ENCODE measurements at places on chromosomes 4 and X. TPM values are rescaled to one million over a fixed set of nuclear protein-coding genes. Genes with fewer than 3 reads are reported as not detected.

STPG2 gene
- 0.42 TPM for total RNA-seq

CFAP47 gene
- total RNA-seq, result not detected

NUP62CL gene
- total RNA-seq, result not detected

MAGEC1 gene
- total RNA-seq, result not detected

TBC1D19 gene
- total RNA-seq, result 6.5 TPM

DNA sequence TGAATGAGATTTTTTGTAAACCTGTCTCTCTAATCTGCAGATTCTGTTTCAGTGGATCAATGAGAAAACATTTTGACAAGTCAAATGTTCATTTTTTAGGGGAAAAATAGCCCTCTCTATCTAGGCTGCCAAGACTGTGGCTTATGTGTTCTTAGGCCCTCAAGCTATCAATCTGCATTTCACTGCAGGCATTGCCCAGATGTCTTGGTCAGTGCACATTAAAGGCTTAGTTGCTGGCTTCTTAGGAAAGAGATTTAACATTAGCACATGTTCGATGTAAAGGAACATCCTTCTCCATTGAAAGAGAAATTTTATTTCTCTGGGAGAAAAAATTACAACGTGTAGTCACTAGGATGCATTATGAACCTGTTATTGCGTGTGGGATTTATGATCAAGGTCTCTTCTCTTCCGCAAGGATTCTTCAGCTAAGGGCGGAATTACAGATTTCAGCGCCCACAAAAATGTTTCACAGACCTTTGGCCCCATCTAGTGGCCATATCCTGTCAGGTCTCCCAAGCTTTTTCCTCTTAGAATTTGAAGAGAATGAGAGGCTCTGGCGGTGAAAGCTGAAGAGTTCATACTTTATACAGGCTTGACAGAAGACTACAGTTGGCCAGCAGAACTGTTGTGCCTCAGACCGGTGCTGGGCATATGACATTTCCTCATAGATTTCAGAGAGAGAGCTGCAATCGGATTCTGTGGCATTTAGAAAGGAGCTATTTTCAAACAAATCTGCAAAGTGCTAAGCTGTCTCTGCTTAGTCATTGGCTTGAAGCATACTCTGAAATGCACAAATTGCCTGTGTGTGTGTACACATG, 144.6 kb upstream of the NOCT start:
- no peaks in the 10 kb centered on the region for H3K36me3 ChIP-seq
- peaks cover 3% of the 10 kb centered on the region for H3K4me1 ChIP-seq
- DNase-seq, result peak; percentile 36
- no peak overlapping the region for H3K27ac ChIP-seq
- no peak overlapping the region for H3K4me3 ChIP-seq

DNA sequence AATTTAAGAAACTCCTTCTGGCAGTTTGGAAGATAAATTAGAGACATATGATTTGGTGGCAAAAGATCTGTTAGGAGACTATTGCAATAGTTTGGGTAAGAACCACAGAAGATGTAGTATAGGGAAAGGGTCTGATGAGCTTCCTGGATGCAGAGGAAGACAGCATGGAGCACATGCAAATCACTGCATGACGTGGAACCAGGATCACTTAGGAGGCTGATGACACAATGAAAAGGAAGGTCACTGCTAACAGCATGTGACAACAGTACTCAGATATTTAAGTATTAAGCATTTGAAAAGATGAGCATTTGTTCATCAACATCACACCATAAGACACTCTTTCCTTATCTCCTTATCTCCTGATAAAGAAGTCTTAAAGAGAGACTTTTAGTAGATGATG, 167.8 kb upstream of the LDB2 start:
- H3K27ac ChIP-seq, result no peak overlapping the region
- no peak for DNase-seq
- H3K27me3 ChIP-seq, result no peaks in the 10 kb centered on the region
- no peaks in the 10 kb centered on the region for H3K36me3 ChIP-seq
- no peak overlapping the region for H3K4me3 ChIP-seq

- H3K4me3 ChIP-seq, result no peak overlapping the region
- peaks cover 12% of the 10 kb centered on the region for H3K4me1 ChIP-seq
- no peaks in the 10 kb centered on the region for H3K27me3 ChIP-seq
- H3K36me3 ChIP-seq, result no peaks in the 10 kb centered on the region
- peak overlapping the region; percentile 27 for H3K27ac ChIP-seq
- DNase-seq, result no peak
These were observed 124.0 kb upstream of the NOCT start for GRCh38 chr4:138891631-138892031.

DNA sequence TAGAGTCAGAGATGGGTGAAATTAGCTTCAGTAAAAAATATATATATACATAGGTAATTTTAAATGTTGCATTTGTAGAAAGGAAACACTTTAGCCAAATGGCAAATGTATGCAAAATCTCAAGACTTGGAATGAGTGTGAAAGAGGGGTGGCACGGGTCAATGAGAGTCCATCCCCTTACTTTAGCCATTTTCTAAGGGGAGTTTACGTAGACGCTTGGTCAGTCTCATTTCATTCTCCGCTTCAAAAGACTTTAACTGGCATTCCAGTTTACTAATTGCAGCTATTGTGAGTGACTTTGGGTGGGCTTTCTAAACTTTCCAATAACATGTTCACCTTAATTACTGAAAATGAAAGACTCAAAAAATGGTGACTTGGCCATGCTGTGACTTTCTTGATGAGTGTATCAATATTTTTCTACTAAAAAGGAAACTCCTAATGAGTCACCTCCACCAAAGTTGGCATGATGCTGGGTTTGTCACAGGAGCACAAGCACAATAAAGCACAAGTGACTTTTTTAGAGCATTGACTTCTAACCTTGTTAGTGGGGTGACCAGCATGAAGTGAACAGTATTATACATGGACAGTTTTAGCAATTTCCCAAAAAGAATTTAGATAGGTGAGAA, 356.0 kb upstream of the RASGEF1B start:
- no peaks in the 10 kb centered on the region for H3K36me3 ChIP-seq
- no peak overlapping the region for H3K4me3 ChIP-seq
- H3K27ac ChIP-seq, result no peak overlapping the region
- no peak for DNase-seq
- H3K4me1 ChIP-seq, result no peaks in the 10 kb centered on the region
- H3K27me3 ChIP-seq, result no peaks in the 10 kb centered on the region

- H3K27me3 ChIP-seq, result no peaks in the 10 kb centered on the region
- no peaks in the 10 kb centered on the region for H3K36me3 ChIP-seq
- DNase-seq, result no peak
- H3K27ac ChIP-seq, result no peak overlapping the region
- H3K4me3 ChIP-seq, result no peak overlapping the region
- peaks cover 9% of the 10 kb centered on the region for H3K4me1 ChIP-seq
These were observed 5.9 kb downstream of the THAP9 start for GRCh38 chr4:82906469-82906868.

DNA sequence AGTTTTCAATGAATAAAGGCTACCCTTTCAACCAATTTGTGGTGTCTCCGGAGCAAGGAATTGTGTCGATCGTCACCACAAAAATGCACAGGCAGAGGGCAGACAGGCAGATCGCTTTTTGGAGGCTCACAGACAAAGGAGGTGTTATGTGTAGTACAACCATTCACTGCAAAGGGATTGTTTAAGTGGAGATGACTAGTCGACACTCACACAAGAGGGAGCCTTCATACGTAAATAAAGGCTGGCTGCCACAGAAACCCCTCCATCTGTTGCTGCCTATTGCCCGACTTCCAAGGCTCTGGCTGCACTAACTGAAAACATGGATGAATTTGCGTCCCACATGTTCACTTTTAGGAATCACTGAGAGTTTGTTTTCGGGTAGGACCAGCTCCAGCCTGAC, 281.1 kb downstream of the NKX6-1 start:
- H3K27me3 ChIP-seq, result no peaks in the 10 kb centered on the region
- H3K27ac ChIP-seq, result no peak overlapping the region
- H3K36me3 ChIP-seq, result no peaks in the 10 kb centered on the region
- no peak overlapping the region for H3K4me3 ChIP-seq
- DNase-seq, result no peak

DNA sequence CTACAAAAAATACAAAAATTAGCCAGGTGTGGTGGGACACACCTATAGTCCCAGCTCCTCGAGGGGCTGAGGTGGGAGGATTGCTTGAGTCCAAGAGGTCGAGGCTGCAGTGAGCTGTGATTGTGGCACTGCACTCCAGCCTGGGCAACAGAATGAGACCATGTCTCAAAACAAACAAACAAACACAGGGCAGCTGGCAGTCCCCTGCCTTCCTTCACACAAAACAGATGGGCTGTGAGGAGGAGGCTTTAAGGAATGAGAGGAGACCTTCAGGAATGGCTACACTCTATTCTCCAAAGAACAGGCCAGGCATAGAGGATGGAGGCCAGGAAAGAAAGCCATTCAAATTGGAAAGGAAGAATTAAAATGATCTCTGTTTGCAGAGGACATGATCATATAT, 65.6 kb upstream of the MAML3 start:
- H3K4me1 ChIP-seq, result no peaks in the 10 kb centered on the region
- H3K4me3 ChIP-seq, result no peak overlapping the region
- DNase-seq, result no peak
- no peak overlapping the region for H3K27ac ChIP-seq

- no peaks in the 10 kb centered on the region for H3K27me3 ChIP-seq
- DNase-seq, result no peak
- no peak overlapping the region for H3K27ac ChIP-seq
- H3K4me3 ChIP-seq, result no peak overlapping the region
These were observed 74.4 kb upstream of the DYNLT3 start for GRCh38 chrX:37921758-37922157.

DNA sequence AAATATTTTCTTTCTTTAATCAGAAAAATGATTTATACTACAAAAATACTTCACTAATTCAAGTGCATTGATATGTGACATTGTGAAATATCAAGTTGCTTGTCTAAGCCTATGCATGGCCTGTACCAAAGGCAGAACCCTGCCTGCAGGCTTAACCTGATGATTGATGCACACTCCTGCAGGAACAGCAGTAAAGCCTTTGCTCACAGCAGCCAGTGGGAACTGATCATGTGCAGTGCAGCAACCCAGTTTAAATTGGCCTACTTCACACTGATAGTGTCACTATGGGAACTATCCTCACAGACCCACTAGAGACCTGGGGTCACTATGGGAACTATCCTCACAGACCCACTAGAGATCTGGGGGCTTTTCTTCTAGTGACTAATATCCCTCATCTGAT, 603.8 kb downstream of the RAPGEF2 start:
- DNase-seq, result no peak
- no peaks in the 10 kb centered on the region for H3K27me3 ChIP-seq
- no peak overlapping the region for H3K27ac ChIP-seq
- no peaks in the 10 kb centered on the region for H3K4me1 ChIP-seq
- H3K4me3 ChIP-seq, result no peak overlapping the region

DNA sequence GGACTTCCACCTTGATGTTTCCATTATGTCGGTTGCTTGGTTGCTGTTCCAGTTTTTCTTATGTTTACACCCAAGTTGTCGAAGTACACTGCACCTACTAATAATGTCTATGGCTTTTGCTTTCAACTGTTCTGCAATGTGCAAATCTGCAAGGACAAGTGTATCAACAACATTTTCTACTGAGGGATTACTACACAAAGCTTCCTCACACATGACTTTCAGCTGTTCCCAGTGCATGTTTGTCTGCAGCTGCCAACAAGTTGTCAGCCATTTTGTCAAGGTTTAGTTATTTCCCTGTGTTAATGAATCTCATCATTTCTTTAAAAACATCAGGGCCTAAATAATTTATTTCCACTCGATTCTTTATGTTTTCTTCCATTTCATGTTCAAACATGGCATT, 45.4 kb upstream of the UGT2A3 start:
- no peaks in the 10 kb centered on the region for H3K36me3 ChIP-seq
- no peak for DNase-seq
- no peak overlapping the region for H3K4me3 ChIP-seq
- no peaks in the 10 kb centered on the region for H3K27me3 ChIP-seq

DNA sequence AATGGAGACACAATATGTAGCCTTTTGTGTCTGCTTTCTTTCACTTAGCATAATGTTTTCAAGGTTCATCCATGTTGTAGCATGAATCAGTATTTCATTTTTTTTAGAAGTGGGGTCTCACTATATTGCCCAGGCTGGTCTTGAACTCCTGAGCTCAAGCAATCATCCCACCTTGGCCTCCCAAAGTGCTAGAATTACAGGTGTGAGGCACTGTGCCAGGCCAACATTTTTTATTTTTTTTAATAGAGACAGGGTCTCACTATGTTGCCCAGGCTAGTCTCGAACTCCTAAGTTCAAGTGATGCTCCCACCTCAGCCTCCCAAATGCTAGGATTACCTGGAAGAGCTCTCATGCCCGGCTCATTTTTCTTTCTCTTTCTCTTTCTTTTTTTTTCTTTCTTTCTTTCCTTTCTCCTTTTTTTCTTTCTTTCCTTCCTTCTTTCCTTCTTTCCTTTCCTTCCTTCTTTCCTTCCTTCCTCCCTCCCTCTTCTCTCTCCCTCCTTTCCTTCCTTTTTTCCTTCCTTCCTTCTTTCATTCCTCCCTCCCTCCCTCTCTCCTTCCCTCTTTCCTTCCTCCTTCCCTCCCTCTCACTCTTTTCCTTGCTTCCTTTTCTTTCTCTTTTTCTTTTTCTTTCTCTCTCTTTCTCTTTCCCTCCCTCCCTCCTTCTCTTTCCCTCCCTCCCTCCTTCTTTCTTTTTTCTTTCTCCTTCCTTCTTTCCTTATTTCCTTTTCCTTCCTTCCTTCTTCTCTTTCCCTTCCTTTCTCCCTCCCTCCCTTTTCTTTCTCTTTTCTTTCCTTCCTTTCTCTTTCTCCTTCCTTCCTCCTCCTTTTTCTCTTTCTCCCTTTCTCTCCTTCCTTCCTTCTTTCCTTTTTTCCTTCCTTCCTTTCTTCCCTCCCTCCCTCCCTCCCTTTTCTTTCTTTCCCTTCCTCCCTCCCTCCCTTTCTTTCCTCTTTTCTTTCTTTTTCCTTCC, 10.1 kb upstream of the RPL39 start:
- DNase-seq, result no peak
- H3K27me3 ChIP-seq, result no peaks in the 10 kb centered on the region
- no peaks in the 10 kb centered on the region for H3K4me1 ChIP-seq
- no peak overlapping the region for H3K4me3 ChIP-seq
- H3K36me3 ChIP-seq, result no peaks in the 10 kb centered on the region

- no peak for DNase-seq
- H3K4me3 ChIP-seq, result no peak overlapping the region
- H3K4me1 ChIP-seq, result no peaks in the 10 kb centered on the region
- H3K27me3 ChIP-seq, result no peaks in the 10 kb centered on the region
- no peak overlapping the region for H3K27ac ChIP-seq
These were observed 26.6 kb upstream of the IRF2 start for GRCh38 chr4:184500748-184501589.

DNA sequence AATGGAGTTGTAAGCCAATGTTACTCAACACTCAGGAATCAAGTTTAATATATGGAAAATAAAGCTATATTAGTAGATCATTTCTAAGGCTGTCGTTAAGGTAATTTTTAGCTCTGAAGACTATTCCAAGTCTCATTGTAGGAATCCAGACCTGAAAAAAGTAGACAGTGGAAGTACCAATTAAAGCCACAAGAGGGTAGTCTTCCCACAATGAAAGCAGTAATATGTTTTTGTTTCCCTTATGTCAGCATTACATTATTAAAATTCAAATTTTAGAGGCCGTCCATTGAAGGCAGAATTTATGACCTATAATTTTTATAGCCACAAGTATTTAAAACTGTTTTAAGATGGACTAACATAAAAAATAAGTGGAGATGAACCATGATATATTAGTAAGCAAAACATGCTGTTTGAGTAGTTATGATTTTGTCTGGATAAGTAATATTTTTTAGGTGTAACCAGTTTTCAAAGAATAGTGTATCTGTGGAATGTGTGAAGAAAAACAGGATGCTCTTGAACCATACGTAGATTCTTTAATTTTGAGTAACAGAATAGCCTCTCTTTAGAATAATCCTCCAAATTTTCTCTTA, 372.6 kb upstream of the TECRL start:
- H3K36me3 ChIP-seq, result no peaks in the 10 kb centered on the region
- no peak for DNase-seq
- H3K27me3 ChIP-seq, result no peaks in the 10 kb centered on the region
- H3K27ac ChIP-seq, result no peak overlapping the region
- no peak overlapping the region for H3K4me3 ChIP-seq
- H3K4me1 ChIP-seq, result no peaks in the 10 kb centered on the region
